ENCODE measurements at places on chromosomes 1 and 21.

GRCh38 chr1:163395790-163396189, 74.0 kb downstream of the NUF2 start:
- no peak for DNase-seq

DNA sequence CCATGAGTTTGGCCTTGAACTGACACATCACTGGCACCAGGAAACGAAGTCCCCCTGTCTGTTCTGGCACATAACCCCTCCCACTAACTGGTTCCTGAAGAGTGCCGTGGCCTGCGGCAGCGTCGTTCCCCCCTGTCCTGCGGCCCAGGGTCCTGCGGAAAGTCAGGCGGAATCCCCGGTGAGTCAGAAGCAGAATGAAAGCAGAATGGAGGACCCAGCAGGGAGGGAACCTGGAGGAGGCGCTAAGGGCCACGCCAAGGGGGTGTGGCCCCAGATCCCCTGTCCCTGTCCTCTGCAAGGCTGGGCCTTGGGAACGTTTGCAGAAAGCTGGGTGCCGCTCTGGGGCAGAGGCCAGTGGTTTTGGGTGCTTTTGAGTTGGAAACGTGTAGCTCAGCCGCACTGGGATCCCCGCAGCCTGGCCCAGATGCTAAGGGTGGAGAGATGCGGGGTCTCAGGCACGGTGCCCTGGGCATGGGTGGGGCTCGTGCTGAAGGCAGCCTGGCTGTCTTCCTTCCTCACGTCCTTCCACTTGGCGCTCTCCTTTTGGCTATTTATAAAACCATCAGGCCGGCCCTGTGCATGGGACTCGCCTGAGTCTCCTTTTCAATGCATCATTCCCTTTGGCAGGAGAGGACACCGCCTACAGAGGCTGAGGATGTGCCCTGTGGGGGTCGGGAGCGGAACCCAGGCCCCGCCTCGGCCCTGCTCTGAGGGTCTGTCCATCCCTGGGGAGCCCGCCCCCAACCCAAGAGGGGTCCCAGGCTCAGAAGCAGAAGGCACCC, 36.2 kb downstream of the TP73 start:
- no peak for DNase-seq

GRCh38 chr1:57489358-57490036, 65.6 kb upstream of the DAB1 start:
- no peak for DNase-seq

- no peak for DNase-seq
These were observed 30.9 kb downstream of the RGS5 start for GRCh38 chr1:163171826-163172225.

GRCh38 chr21:34795548-34796180, 126.9 kb downstream of the CLIC6 start:
- no peak for DNase-seq

DNA sequence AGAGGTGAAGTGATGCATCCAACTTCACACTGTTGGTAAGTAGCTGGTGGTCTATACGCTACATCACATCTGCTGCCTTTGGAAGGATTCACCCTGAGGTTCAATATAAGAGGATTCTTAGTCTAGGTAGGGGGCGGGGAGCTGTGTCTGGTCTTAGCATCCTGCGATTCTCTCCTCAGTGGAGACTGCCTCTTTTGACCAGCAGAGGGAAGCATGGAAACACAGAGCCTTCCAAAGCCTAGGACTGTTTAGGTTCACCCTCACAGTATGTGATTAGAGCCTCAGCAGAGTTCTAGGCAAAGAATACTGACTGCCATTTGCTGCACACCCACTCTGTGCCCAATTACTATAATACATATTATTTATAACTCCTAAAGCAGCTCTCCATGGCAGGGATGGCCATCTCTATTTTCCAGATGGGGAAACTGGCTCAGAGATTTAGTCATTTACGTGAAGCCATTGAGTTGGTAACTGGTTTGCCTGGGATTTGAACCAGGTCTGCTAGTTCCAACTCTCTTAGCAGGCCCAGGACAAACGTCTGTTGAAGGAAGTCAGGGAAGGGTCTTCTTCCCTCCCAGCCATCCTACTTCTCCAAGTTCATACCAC, 28.9 kb upstream of the EFCAB14 start:
- DNase-seq: no peak

DNA sequence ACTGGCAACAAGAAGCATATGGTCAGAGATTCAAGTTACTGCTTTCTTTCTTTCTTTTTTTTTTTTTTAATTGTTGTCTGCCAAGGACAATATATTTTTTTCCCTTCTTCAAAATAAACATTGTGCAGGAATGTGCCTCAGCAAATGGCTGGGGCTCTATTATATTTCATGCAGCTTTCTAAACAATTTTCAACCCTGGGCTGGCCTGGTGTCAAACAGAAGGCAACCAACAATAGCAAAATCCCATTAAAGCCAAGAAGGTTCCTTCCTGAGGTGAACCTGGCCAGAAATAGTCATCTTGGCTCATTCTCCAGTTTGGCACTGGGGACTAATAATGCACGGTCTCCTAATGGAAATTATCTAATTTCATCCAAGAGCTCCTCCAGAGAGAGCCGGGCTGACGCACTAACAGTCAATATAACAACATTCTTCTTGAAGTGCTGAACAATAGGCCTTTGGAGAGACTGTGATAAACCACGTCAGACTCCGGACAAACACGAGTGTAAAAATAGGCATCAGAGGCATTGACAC, 35.7 kb upstream of the HLX start:
- DNase-seq: no peak

- no peak for DNase-seq
These were observed 22.6 kb upstream of the ADARB1 start for GRCh38 chr21:45051580-45052434.

DNA sequence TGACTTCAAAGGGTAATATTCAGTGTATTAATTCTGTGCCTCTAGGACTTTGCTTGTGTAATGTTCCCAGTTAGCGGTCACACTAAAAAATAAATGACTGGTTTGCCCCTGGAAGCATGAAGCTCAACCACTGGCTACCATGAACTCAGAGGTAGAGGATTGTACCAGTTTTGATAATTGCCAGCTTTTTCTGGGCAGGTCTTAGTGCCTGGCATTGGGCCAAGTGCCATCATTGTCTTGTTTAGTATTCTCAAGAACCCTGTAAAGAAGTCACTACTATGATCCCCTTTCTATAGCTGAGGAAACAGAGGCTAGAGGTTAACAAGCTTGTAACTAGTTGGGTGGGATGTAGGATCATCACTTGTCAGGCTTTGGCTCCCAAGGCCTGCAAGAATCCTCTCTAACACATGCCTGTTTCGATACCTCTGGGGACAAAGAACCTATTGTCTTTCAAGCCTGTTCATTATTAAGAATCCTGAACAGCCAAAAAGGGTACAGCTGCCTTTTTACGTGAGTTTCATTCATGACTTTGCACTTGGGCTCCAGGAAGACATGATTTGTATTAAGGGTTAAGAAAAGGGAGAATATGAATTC, 121.9 kb upstream of the JUN start:
- no peak for DNase-seq

DNA sequence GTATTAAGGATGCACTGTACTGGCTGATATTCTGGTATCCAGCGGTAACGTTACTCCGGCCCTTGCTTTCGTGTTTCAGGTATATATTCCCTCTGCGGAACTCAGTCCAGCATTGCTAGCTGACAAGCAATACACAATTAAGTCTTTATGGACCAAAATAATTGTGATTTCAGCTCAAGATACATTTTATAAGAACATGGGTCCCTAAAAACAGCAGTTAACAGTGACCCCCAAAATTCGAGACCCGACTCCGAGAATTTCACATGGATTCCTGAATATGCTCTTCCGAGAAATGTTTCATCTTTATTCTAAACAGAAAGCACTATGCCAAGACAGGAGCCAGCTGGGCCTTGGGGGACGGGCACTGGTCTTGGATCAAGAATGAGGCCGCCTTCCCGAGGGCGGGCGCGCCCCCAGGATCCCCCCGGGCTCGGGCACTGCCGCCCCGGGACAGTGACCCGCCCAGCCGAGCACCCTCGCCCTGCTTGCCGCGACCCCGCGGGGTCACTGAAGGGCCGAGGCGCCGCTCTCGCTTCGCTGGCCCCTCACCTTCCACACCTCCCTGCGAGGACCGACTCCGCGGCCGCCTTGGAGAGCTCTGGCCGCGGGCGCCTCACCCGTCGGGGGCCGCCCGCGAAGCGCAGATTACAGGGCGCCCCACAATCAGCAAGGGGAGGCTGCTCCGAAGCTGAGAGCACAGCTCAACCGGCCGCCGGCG, 610 bp downstream of the SCYL3 start:
- DNase-seq: peak; percentile 26

- no peak for DNase-seq
These were observed 26.3 kb downstream of the PCSK9 start for GRCh38 chr1:55065648-55066047.

DNA sequence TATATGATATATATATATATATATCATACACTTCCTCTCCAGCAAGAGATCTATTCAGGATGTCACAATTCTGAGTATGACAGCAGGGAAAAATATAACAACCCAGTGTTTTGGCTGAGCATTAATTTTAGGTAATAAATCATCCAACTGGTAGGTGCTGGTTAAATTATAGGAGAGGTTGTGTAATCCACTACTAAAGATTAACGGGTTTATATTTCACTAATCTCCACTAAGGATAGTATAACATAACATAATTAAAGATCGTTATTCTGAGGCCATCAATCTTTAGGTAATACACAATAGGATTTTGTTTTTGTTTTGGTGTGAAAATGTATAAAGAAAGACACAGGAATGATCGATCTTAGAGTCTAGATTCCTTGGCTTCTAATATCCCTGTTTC, 102.2 kb downstream of the COQ8A start:
- DNase-seq: no peak

- DNase-seq: no peak
These were observed 606.7 kb upstream of the CHRM3 start for GRCh38 chr1:238779716-238780115.

DNA sequence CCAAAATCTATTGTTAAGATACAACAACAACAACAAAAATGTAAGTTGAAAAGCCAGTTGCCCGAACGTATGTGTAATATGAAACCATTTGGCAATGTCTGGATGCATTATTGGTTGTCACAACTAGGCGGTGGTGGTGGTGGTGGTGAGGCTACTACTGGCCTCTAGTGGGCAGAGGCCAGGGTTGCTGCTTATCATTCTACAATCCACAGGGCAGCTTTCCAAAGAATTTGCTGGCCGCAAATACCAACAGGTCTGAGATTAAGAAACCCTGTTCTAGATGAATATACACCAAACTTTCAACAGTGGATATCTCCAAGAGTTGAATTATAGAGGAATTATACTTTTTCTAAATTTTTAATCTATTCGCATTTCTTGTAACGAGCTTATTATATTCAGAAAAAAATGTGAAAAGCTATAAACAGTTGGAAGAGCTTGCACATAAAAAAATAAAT, 26.8 kb upstream of the ZNF697 start:
- DNase-seq: no peak

- DNase-seq: no peak
These were observed 1693.4 kb downstream of the NCAM2 start for GRCh38 chr21:22691658-22692057.

DNA sequence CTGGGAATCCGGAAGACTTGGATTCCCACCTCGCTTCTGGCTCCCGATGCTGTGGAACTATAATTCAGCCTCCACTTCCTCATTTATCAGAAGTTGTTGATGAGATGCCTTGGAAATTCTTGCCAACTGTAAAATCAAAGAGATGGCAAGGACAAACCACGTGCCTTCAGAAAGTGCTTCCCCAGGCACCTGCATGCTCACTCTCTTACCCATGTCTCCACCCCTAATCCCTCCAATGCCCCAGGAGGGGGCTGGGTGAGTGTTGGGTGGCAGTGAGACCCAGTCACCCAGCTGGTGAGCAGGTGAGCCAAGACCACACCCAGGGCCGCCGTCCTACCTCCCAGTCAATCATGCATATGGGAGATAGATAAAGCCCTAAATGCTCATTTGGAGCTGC, 160.8 kb downstream of the PSMG1 start:
- DNase-seq: no peak

- DNase-seq: no peak
These were observed 937 bp downstream of the PODN start for GRCh38 chr1:53062708-53063591.

GRCh38 chr1:30740251-30741238, 17.0 kb downstream of the LAPTM5 start:
- no peak for DNase-seq

GRCh38 chr1:168917309-168917708, 188.3 kb upstream of the DPT start:
- DNase-seq: no peak

DNA sequence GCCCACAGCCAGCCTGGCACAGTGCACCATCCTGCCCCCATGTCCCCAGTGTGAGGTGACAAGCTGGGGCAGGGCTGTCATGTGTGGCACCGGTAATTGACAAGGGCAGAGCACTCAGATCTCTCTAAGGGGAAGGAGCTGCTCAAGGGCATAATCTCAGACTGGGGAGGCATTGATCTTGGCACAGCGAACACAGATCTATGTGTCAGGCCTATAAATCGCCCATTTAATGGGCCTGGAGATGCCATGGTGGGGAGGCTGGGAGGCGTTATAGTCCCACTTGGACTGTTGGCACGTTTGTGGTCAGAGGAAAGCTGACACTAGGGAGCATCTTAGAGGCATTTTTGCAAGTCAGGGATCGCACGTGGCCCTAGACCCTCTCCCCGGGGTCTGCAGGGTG, 594.1 kb downstream of the PTPRU start:
- no peak for DNase-seq

DNA sequence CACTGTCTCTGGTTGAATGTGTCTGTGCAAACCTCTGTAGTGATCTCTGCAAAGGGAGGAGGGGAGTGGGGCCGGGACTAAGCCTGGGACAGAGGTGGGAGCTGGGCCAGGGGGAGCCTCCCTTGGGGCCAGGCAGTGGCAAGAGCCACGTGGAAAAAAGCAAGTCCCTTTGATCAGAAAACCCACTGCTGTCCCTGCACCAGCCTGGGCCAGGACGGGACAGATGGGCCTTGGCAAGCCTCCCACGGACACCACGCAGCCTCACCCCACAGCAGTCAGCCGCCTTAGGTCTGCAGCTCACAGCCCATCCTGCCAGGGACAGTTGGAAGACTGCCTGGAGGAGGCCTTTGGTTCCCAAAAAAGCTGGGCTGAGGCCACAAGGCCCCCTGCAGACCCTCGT, 11.7 kb upstream of the TRAPPC10 start:
- no peak for DNase-seq

DNA sequence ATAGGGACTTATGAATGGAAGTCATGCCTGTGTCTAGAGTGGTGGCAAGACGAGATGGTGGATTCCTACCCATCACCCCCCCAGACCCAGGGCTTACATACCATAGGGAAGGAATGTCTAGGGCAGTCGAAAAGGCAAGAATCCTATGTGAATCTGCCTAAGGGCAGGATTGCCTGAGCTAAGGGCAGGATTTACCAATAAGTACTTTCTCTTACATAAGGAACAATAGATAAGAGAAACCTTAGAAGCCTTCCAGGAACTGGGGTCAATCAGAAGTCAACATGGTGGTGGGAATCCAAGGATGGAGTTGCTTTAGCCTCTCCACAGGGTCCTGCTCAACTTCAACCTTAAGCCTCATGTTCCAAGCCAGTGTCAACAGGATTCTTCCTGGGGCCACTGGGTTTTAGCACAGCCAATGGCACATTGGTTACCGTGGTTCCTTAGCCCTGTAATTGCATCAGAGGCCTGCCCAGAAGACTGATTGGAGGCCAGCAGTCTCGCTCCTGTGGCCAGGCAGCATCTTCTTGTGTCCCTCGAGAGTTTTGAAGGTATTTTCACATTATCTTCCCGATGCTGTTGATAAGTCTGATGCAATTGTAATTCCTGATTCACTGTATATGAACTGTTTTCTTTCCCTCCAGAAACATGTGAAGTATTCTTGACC, 20.7 kb downstream of the BACE2 start:
- no peak for DNase-seq
